ENCODE measurements at places on chromosomes 12 and 14. TPM values are rescaled to one million over a fixed set of nuclear protein-coding genes. Genes with fewer than 3 reads are reported as not detected.

The RTL1 gene
- not detected for total RNA-seq

DNA sequence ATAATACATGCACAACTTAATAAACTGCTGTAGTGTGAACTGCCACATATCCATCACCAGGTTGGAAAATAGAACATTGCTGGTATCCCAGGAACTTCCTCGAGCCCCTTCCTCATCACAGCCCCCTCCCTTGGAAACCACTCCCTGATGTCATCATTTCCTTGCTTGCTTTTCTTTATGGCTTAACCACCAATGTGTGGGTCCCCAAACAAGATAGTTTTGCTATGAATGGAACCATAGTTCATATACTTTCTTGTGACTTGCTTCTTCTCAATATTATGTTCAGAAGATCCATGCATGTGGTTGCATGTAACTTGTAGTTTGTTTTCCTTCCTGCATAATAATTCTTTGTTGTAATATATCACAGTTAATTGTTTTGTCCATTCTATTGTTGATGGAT is 8.9 kb upstream of the WNT5B start:
- no peak overlapping the region for H3K27ac ChIP-seq
- DNase-seq: no peak
- peaks cover 17% of the 10 kb centered on the region for H3K4me1 ChIP-seq
- peaks cover 20% of the 10 kb centered on the region for H3K27me3 ChIP-seq
- H3K4me3 ChIP-seq: no peak overlapping the region
- no peaks in the 10 kb centered on the region for H3K36me3 ChIP-seq

The MFAP5 gene
- total RNA-seq: not detected

- no peak for DNase-seq
- H3K4me3 ChIP-seq: no peak overlapping the region
- no peaks in the 10 kb centered on the region for H3K4me1 ChIP-seq
- no peaks in the 10 kb centered on the region for H3K27me3 ChIP-seq
Measured at GRCh38 chr14:67253076-67253635, 11.9 kb downstream of the PALS1 start.

The CKB gene
- total RNA-seq: 4.4 TPM

DNA sequence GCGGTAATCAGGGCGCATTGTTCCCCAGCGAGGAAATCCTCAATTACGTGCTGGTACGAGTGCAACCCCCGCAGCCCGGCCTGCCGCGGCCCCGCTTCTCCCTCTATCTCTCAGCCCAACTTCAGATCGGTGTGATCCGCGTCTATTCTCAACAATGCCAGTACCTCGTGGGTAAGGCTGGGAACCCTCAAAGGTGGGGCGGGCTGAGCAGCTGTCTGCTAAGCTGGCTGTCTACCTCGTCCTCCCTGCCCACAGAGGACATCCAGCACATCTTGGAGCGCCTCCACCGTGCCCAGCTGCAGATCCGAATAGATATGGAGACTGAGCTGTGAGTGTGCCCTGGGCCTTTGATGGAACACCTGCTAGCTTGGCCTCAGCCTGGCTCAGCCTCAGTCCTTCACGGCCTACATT is 996 bp downstream of the REC8 start:
- H3K27ac ChIP-seq: peak overlapping the region; percentile 33
- peaks cover 26% of the 10 kb centered on the region for H3K36me3 ChIP-seq
- peak overlapping the region; percentile 93 for H3K4me3 ChIP-seq
- H3K4me1 ChIP-seq: peaks cover 15% of the 10 kb centered on the region
- H3K27me3 ChIP-seq: no peaks in the 10 kb centered on the region
- no peak for DNase-seq

- peak overlapping the region; percentile 96 for H3K27ac ChIP-seq
- peaks cover 55% of the 10 kb centered on the region for H3K36me3 ChIP-seq
- peak overlapping the region; percentile 87 for H3K4me3 ChIP-seq
- H3K4me1 ChIP-seq: peaks cover 50% of the 10 kb centered on the region
- no peaks in the 10 kb centered on the region for H3K27me3 ChIP-seq
- no peak for DNase-seq
Measured at GRCh38 chr12:47212701-47213039, 132.9 kb upstream of the AMIGO2 start.

DNA sequence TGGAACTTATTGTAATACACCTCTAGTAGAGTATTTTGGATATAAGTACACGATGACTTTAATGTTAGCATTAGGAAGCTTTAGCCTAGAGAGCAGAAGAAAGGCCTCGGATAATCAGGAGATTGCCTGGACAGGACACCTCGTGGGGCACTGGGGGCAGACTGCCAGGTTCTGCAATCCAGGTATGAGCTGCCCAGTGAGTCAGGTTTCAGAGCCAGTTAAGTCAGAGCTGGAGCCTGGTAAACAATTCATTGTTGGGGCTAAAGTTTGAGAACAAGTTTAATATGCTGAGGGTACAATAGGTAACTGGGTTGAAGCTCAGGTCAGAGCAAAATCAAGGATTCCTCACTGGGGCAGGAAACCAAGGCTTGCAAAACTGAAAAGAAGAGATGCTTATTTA is 107.4 kb downstream of the RERGL start:
- H3K36me3 ChIP-seq: no peaks in the 10 kb centered on the region
- H3K27ac ChIP-seq: no peak overlapping the region
- no peak overlapping the region for H3K4me3 ChIP-seq
- H3K27me3 ChIP-seq: no peaks in the 10 kb centered on the region

The IL26 gene
- total RNA-seq: not detected

The PPM1H gene
- not detected for total RNA-seq

DNA sequence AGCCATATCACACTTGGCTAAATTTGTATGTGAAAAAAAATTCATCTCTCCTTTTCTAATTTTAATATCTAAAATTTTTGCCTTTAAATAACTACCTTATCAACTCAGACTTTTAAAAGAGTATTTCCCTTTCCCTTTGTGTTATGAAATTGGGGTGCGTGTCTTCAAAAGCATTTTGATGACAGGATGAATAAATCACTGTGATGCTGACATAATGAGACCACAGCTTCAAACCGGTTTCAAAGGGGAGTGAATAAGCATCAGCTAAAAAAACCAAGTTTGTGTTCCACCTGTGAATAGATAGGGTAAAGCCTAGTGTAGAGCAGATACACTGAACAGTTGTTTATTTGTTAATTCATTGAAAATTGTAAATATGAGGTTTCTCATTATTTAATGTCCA is 85.0 kb downstream of the LGR5 start:
- H3K36me3 ChIP-seq: no peaks in the 10 kb centered on the region
- no peak overlapping the region for H3K4me3 ChIP-seq
- peaks cover 14% of the 10 kb centered on the region for H3K27me3 ChIP-seq
- DNase-seq: no peak
- H3K4me1 ChIP-seq: no peaks in the 10 kb centered on the region

DNA sequence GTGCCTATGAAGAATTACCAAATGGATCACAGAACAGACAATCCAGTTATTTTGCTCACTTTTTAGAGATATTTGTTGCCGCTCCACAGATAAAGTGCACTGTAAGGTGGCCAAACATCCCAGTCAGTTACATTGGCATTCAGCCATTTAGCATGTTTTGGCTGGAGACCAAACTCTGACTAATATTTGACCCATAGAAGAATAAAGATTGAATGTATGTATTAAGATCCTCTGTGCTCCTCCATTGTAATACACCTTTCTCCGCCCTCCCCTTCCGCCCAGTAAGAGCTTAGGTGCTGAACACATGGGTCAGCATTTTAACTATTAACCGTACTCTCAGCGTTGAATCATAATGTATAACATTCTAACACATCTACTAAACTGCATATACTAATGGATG is 163.4 kb downstream of the ANO6 start:
- H3K27ac ChIP-seq: no peak overlapping the region
- H3K36me3 ChIP-seq: peaks cover 21% of the 10 kb centered on the region
- no peak overlapping the region for H3K4me3 ChIP-seq
- H3K4me1 ChIP-seq: no peaks in the 10 kb centered on the region
- no peaks in the 10 kb centered on the region for H3K27me3 ChIP-seq
- no peak for DNase-seq

- no peaks in the 10 kb centered on the region for H3K27me3 ChIP-seq
- DNase-seq: no peak
- no peak overlapping the region for H3K27ac ChIP-seq
- H3K4me1 ChIP-seq: peaks cover 1% of the 10 kb centered on the region
- H3K36me3 ChIP-seq: peaks cover 2% of the 10 kb centered on the region
- no peak overlapping the region for H3K4me3 ChIP-seq
Measured at GRCh38 chr14:97517566-97518234, 720.5 kb downstream of the VRK1 start.

DNA sequence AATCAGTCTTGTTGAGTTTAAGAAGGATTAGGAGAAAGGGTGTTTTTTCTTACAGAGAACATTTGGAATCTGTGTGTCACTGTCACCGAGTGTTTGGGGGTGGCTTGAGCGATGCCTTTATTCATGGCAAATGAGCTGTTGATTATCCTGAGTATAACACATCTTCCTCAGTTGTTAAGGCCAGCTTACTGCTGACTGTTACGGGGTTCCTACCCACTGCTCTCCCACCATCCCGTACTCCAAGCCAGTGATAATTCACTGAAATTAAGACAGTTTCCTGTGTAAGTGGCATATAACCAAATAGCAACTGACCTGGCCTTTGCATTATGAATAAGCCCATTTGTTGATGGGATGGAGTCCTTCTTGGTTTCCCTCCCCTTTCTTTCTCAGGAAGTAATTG is 9.5 kb downstream of the ESRRB start:
- H3K4me1 ChIP-seq: peaks cover 2% of the 10 kb centered on the region
- no peak overlapping the region for H3K4me3 ChIP-seq
- H3K27ac ChIP-seq: no peak overlapping the region
- H3K36me3 ChIP-seq: no peaks in the 10 kb centered on the region

The ADGRD1 gene
- total RNA-seq: not detected

The OAS1 gene
- 138 TPM for total RNA-seq

- H3K4me3 ChIP-seq: no peak overlapping the region
- no peaks in the 10 kb centered on the region for H3K36me3 ChIP-seq
- H3K27ac ChIP-seq: no peak overlapping the region
Measured at GRCh38 chr12:109645194-109645593, 68.4 kb upstream of the FAM222A start.

DNA sequence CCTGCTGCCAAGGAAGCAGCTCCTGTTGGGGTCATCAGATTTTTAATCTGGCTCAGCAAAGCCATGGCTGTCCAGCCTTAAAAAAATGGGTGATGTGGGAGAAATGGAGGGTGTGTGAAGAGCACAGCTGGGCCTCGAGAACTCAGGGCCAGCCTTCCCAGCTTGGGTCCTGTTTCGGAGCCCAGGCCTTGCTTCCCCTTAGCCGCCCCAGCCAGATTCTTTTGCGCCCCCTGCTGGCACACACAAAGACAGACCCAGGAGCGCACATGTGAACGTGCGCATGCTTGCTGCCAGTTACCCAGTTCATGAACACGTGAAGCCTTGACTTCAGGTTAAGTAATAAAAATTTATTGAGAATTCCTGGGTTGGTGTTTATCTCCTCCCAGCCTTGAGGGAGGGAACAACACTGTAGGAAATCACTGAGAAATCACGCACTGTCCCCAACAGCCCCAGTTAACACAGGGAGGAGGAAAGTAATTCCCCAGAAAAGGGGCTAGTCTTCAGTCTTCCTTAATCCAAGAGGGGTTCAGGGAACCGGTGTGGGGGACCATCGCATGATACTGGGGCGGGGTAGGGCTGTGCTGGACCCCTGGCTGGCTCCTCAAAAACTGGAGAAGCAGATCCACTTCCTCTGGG is 5.3 kb downstream of the PHB2 start:
- peak; percentile 85 for DNase-seq
- H3K36me3 ChIP-seq: peaks cover 21% of the 10 kb centered on the region
- H3K4me1 ChIP-seq: peaks cover 46% of the 10 kb centered on the region
- no peaks in the 10 kb centered on the region for H3K27me3 ChIP-seq

The SLC15A5 gene
- not detected for total RNA-seq

GRCh38 chr14:87397499-87397898 is 595.5 kb downstream of the GALC start:
- H3K4me1 ChIP-seq: no peaks in the 10 kb centered on the region
- H3K27me3 ChIP-seq: no peaks in the 10 kb centered on the region
- H3K36me3 ChIP-seq: no peaks in the 10 kb centered on the region
- H3K27ac ChIP-seq: no peak overlapping the region
- no peak for DNase-seq

The KRT71 gene
- not detected for total RNA-seq

The DTX1 gene
- total RNA-seq: 0.55 TPM

DNA sequence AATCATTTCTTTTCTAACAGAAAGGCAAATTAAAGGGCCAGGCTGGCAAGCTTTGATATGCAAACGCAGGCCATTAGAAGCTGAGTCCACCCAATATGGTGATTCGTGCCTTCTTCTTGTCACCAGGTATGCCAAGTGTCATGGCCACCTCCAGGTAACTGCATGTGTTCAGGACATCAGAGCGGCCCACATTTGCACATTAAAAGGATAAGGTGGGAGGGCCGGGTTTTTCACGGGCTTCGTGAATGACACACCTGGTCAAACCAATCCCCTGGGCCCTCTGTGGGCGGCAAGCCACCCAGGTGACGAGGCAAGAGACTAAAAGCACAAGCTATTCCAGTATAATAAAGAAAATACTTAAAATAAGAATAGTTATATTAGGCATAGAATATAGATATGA is 75.9 kb upstream of the TSPAN11 start:
- H3K4me1 ChIP-seq: peaks cover 6% of the 10 kb centered on the region
- peaks cover 7% of the 10 kb centered on the region for H3K27me3 ChIP-seq
- no peaks in the 10 kb centered on the region for H3K36me3 ChIP-seq

GRCh38 chr12:129701631-129702101 is 202.2 kb downstream of the TMEM132D start:
- no peak overlapping the region for H3K27ac ChIP-seq
- no peaks in the 10 kb centered on the region for H3K36me3 ChIP-seq
- no peak overlapping the region for H3K4me3 ChIP-seq
- no peaks in the 10 kb centered on the region for H3K27me3 ChIP-seq
- H3K4me1 ChIP-seq: no peaks in the 10 kb centered on the region
- no peak for DNase-seq

The RIMBP2 gene
- not detected for total RNA-seq

DNA sequence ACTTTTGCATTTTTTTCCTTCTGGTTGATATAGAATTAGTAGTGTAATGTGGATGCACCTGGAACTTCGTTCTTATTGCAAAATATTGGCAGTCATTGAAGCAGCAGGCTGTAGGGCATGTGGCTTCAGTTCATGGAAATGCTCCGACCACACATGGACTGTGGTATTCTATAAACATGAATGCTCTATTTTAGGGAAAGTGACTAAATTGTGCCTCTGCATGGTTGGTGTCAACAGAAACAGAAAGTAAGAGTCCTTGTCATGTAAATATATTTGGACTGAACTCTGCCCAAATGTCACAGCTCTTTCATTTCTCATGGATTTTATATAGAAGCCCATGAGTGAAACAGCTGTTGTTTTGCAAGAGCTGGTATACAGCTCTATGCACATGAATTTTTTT is 917.0 kb downstream of the LRFN5 start:
- no peak for DNase-seq
- H3K27ac ChIP-seq: no peak overlapping the region
- no peaks in the 10 kb centered on the region for H3K36me3 ChIP-seq
- no peak overlapping the region for H3K4me3 ChIP-seq
- H3K4me1 ChIP-seq: no peaks in the 10 kb centered on the region
- no peaks in the 10 kb centered on the region for H3K27me3 ChIP-seq
